CD4-positive, alpha-beta T cell treated with Interleukin-15 for 4 hours (primary cell): ENCODE measurements at places on chromosomes 4 and X.

- DNase-seq: no peak
These were observed 2.5 kb downstream of the CYP4V2 start for GRCh38 chr4:186193851-186194250.

DNA sequence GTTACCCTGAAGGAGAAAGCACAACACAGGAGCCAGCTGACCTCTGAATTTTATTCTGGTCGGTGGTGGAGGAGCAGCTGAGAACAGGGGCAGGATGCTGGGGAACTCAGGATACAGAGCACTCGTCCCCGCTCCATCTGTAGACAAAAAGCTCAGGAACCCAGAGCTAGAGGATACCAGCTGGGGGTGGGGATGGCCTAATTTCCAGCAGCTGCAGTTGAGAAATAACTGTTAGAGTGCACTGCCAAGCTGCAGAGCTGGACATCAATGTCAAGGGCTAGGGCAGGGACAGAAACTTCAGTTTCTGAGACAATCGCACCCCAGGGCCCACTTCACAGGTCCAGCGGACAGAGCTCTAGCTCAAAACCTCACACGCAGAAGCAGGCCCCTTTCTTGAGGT lies 122.1 kb upstream of the GUCY1A1 start:
- DNase-seq: no peak

GRCh38 chr4:124594945-124595344 lies 117.6 kb downstream of the ANKRD50 start:
- no peak for DNase-seq

GRCh38 chrX:31858915-31859314 lies 787.1 kb upstream of the FTHL17 start:
- DNase-seq: no peak

GRCh38 chr4:168633064-168633463 lies 136.2 kb downstream of the PALLD start:
- DNase-seq: no peak

- DNase-seq: no peak
These were observed 48.6 kb downstream of the TSC22D3 start for GRCh38 chrX:107726816-107727534.

GRCh38 chr4:162408309-162408708 lies 244.5 kb upstream of the FSTL5 start:
- DNase-seq: no peak

GRCh38 chr4:156656896-156657295 lies 314.7 kb downstream of the PDGFC start:
- no peak for DNase-seq

GRCh38 chrX:154739952-154740465 lies 10.9 kb downstream of the GAB3 start:
- DNase-seq: no peak

DNA sequence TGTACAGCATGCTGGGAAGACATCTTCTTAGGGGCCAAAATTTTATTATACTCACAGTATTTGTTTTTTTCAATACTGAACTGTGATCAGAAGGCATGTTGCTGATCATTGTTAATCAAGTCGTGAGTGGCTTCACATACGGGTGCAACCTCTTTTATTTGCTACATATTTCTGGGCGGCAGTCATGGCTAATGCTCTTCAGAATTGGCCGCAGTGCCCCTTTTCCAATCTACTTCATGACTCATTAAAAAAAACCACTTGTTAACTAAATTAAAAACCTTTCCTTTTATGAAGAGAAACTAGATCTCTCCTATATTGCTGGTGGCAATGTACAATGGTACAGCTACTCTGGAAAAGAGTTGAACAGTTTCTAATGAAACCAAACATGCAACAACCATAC lies 101.5 kb upstream of the C1GALT1C1 start:
- no peak for DNase-seq

DNA sequence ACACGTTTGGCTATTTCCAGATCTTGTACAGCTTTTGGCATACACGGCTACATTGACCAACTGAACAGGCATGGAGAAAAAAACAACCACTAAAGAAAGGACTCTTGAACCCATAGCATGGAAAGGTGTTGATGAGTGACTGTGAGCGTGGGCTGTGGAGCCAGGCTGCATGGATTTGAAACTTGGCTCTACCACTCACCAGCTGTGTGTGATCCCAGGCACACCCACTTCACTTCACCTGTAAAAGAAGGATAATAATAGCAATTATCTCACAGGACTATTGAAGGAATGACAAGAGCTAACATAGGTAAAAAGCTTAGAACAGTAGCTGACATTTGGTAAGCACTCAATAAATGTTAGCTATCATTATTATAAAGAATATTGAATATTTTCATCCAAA lies 301.7 kb upstream of the CPEB2 start:
- no peak for DNase-seq

DNA sequence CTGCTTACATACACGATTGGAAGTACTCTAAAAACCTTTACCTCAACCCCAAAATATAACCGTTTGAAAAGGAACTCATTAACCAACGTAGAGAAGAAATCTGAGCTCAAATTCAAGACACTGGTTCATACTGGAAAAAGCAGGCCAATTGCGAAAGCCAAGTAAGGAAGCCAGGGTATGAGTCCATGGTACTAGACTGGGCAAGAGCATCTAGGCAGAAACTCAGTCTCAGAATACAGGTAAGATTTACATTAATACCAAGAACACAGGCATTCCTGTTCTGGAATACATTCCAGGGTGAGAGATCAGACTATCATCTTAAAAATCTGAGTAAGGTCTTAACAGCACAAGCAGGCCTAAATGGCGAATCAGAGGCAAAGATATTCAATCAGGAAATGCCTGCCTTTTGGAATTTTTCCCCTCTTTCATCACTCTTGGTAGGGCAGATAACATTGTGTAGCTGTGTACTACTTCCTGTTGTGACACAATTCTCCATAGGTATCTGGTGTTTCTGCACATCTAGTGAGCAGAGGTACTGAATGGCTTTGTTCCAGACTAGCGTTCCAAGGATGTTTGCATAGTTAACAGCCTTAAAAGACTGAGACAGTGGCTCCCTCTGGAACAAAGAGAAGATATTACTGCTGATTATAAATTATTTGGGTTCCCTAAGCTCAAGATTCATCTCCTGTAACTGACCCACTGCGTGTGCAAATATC lies 311.3 kb downstream of the PCDH19 start:
- DNase-seq: no peak

DNA sequence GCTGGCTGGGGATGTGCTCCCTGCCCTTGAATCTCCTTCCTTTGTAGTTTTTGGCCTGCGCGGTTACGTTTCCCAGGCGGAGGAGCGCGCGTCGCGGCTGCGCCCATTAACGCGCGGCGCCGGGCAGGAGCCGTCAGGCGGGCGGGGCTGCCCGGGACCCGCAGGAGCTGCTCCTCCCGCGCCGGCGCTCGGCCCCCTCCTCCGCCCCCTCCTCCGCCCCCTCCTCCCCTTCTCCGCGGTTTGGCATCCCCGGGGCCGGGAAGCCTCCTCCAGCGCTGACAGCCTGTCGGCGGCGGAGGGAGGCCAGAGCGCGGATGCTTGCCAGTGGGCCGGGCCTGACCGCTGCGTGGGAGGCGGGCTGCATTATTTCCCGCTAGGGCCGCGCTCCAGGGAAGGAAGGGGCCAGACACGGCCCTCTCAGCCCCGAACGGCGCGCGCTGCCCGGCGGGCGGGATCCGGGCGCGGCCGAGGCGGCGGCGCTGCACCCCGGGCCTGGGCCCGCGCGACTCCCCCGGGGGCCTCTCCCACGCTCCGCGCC lies at the start of gene DCLK2:
TSS of gene DCLK2 (plus strand) at position 405 of the 538 bp plus-strand sequence. CDS start 583 bp downstream, outside the sequence.
- DNase-seq: no peak

DNA sequence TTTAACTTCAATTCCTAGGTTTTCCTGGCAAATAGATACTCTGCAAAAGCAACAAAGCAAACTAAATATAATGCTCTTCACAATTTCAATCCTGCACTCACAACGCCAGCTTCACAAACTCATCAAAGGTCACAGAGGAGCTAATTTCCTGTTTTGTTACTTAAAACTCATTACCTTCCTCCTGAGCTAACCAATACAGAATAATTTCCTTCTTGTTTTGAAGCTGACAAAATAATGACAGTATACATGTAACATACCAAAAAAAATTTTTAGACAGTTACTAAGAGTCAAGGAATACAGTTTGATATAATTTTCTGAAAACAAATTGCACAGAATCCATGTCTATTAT lies 17.9 kb downstream of the CNOT6L start:
- DNase-seq: peak; percentile 34

- peak; percentile 51 for DNase-seq
These were observed 209.6 kb upstream of the SPIN4 start for GRCh38 chrX:63560601-63561218.

DNA sequence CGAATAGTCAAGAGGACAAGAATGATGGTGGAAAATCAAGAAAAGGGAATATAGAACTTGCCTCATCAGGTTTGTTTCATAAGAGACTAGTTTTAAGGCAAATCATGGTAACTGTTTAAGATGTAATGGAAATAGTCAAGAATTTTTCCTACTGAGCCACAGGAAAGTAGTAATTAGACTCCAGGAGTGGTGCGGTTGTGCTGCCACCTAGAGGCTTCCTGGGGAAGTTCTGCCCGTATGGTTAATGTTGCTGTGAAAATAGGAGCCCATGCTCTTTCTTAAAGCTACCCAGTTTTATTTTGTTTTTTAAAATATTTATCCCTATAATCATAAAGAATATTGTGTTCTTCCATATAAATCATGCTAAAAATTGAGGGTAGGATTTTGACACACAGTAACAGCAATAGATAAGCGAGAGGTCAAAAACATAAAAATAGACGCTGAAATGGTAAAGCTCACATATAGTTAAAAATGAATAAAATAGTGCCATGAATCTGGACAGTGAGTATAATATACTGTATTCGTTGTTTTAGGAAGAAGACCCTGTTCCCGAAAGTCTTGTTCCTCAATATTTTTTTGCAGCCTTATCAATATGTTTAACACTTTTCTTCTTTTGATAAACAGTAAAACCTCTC lies 87.0 kb downstream of the PHOX2B start:
- DNase-seq: peak; percentile 26

GRCh38 chr4:67344594-67345380 lies 200.5 kb downstream of the CENPC start:
- DNase-seq: no peak

DNA sequence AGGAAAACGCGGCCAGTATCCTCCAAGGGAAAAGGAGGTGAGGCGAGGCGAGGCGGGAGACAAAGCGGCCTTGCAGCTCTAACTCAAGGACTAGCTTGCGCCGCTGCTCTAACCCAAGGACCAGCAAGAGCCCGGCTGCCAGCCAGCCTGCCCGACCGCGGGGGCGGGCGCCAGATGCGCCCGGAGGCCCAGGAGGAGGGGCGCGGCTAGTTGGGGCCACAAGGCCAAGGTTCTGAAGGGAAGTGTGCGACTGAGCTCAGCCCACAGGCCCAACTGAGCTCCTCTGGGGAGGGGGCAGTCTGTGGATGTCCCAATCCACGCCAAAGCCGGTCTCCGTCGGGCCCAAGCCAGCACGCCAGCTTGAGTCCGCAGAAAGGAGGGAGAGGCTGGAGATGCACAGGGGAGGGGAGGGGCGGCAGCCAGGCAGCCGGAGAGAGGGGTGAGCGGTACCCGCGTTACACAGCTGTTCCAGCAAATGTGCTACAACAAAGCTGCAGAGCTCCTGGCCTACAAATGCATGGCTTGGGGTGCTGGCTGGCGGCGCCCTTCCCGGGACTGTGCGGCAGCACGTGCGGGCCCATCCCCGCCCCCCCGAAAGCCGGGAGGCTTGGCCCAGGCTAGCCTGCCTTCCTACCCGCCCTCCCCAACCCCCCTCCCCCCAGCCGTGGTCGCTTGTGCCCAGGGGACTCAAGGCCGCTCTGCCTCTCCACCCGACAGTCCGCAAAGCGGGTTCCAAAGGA lies 637 bp downstream of the AMER1 start:
- DNase-seq: no peak

DNA sequence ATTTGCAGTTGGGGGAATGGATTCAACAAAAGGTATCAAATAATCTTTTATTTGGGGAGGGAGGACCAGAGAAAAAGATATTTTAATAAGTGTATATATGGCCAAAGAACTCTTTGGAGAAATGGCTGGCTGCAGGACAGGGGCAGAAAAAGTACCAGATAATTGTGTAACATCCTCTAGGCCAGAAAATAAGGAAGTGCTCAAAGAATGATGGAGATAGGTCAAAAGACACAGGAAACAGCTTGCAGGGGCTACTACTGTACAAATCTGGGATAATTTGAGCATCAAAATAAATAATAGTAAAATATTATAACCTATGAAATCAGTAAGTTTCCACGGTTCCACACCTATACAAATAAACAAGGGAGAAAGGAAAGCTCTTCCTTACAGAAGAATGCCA lies 34.8 kb downstream of the KLHL5 start:
- DNase-seq: no peak

- DNase-seq: no peak
These were observed 325.6 kb downstream of the ARHGAP10 start for GRCh38 chr4:148057516-148057915.

GRCh38 chrX:110448459-110448858 lies 89.8 kb downstream of the RTL9 start:
- no peak for DNase-seq

GRCh38 chr4:39732728-39733127 lies 34.8 kb downstream of the UBE2K start:
- DNase-seq: no peak

DNA sequence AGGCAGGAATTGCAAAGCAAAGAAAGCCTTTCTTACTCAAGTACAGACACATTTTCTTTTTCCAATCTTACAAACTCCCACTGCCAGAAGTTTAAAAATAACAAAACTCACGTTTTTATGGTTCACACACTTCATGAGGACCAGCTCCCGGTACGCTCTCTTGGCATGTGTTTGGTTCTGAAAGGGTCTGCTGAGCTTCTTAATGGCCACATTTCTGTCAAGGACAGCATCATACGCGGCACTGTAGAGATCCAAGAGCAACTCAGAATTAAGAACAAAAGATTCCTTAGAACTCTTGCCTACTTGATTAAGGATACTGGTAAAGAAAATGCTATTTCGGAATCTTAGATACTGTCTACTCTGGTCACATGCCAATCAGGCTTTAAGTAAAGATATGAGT lies 252.7 kb downstream of the MAPK10 start:
- DNase-seq: no peak

GRCh38 chr4:96642490-96642889 lies 802.6 kb downstream of the PDHA2 start:
- DNase-seq: no peak

- DNase-seq: no peak
These were observed 14.9 kb upstream of the CXCL8 start for GRCh38 chr4:73725510-73725909.

DNA sequence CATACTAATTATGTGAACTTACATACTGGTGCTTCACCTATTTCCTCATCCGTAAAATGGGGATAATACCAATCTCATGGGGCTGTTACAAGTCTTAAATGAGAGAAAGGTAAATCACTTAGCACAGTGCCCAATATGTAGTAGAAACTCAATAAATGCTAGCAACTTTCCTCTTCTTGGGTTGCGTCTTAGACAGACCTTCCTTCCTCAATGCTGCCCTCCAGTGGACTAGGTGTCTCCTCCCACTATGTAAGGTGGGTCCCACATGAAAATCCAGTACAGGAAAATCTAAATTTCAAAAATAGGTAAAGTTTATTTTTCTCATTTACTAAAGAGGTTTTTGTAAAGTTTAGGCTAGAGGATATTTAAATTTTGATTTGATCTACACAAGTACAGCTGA lies 20.6 kb downstream of the ZDHHC9 start:
- DNase-seq: peak; percentile 64

GRCh38 chr4:54378461-54378860 lies 149.4 kb downstream of the PDGFRA start:
- DNase-seq: no peak
